Osteocyte (in vitro differentiated cells): ENCODE measurements at places on chromosomes 6 and 20. TPM values are rescaled to one million over a fixed set of nuclear protein-coding genes. Genes with fewer than 3 reads are reported as not detected.

DYNLT1 gene
- 116 and 118 TPM in 2 replicates for total RNA-seq

MICB gene
- 12.1 and 13.8 TPM in 2 replicates for total RNA-seq

LY6G6F gene
- total RNA-seq, result not detected in 2 replicates

TCF15 gene
- not detected in 2 replicates for total RNA-seq

HLA-E gene
- 170 and 174 TPM in 2 replicates for total RNA-seq

C6orf118 gene
- total RNA-seq, result not detected in 2 replicates

PTCRA gene
- total RNA-seq, result not detected in 2 replicates

HRH3 gene
- total RNA-seq, result not detected in 2 replicates

WFDC12 gene
- not detected in 2 replicates for total RNA-seq

SLA2 gene
- total RNA-seq, result not detected in 2 replicates
